ENCODE measurements at places on chromosomes 11 and 22.
A peak's percentile ranks its signal among the peaks of the same experiment; 100 is the strongest.

GRCh38 chr11:69337211-69337721 is 43.3 kb downstream of the MYEOV start:
- DNase-seq: peak; percentile 58

DNA sequence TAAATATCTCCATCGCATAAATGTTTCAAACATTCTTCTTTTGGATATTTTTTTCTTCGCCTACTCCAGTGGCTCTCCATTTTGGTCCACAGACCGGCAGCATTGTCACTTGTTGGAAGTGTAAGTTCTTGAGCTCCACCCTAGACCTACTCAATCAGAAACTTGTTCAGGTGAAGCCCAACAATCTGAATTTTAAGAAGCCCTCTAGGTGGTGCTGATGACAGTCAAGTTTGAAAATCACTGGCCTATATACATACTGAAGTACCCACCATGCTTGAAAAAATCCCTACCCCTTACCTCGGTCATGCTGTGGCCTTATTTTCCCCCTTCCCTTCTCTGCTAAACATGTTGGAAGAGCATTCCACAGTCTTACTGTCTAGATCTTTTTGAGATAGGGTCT is 10.2 kb upstream of the ACAT1 start:
- DNase-seq: no peak

- DNase-seq: no peak
Observed at GRCh38 chr11:60338053-60338452, 11.0 kb downstream of the MS4A6E start.

DNA sequence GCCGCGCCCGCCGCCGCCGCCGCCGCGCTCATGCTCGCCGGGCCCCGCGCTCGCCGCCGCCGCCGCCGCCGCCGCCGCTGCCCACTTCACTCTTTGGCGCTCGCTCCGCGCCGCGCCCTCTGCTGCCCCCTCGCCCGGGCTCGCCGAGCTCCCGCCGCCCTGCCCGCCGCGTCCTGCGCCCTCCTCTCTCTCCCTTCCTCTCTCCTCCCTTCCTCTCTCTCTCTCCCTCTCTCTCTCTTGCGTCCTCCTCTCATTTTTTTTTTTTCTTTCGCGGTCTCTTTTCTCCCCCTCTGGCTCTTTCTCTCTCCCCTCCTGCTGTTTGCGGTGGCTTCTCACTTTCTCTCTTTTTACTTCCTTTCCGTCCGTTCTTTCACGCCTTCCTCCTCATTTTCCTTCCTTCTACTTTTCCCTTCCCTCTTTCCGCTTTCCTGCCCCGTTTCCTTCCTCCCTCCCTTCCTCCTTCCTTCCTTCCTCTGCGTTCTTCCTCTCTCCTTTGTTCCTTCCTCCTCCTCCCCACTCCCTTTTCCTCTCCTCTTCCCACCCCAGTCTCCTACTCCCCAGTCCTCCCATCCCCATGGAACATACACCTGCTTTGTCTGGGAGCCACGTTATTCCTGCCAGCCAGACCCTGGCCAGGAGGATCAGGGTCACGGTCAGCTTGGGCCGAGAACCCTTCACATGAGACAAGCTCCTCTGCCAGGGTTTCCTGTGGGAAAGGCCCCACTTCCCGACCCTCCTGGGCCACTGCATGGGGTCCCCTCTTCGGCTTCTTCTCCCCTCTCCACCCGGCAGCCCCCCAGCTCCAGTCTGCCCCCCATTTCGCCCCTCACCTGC is 19.3 kb upstream of the SHISAL1 start:
- no peak for DNase-seq

- DNase-seq: no peak
Observed at GRCh38 chr22:48531761-48532435, 1295.8 kb downstream of the BRD1 start.

GRCh38 chr11:93820847-93821246 is 29.6 kb downstream of the VSTM5 start:
- DNase-seq: no peak

GRCh38 chr22:30606455-30607299 is at the start of gene TCN2:
Gene TCN2, plus strand, starts transcription at chr22:30607174. Its CDS starts 158 bp downstream, at chr22:30607332.
- peak; percentile 62 for DNase-seq

Measured in activated CD8-positive, alpha-beta T cell treated with anti-CD3 and anti-CD28 coated beads, Interleukin-2, amount 10 ng/mL, durations not matched to agents 7 days and 5 days (primary cell).